ENCODE measurements at places on chromosomes 12 and 14.

- no peak for DNase-seq
These were observed 87.5 kb downstream of the CALM1 start for GRCh38 chr14:90484291-90484690.

GRCh38 chr14:56808383-56809269, 1.7 kb downstream of the OTX2 start:
- DNase-seq, result no peak

GRCh38 chr12:49066120-49066519, 3.7 kb downstream of the RHEBL1 start:
- no peak for DNase-seq

GRCh38 chr12:92539976-92540781, 162.6 kb upstream of the PLEKHG7 start:
- DNase-seq, result no peak

DNA sequence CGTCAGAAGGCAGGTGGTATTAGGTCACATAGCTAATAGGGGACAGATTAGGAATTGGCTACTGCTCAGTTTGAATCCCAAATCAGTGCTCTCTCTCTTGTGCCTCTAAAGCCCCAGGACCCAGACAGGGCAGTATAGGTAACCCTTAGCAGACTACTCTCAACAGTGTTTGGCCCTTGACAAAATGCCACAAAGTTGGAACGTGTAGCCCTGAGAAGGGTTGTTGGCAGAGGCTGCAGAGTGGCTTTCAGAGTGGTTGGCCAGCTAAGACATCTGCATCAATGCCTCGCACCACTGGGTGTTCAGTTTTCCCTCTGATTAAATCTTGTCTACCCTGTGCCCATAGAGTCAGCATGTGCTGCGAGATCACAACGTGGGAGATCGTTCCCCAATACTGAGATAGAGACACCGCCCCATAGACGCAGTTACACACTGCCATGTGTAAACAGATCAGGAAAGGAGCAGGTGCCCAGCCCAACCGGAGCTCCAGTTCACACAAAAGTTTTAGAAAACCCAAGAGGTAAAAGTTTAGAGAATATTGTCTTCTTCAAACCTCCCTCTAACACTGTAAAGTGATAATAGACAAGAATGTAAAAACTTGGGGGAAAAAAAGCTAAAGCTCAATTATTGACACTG, 48.3 kb downstream of the EML1 start:
- DNase-seq, result no peak

- no peak for DNase-seq
These were observed 4.1 kb downstream of the RTRAF start for GRCh38 chr14:51993285-51993920.

DNA sequence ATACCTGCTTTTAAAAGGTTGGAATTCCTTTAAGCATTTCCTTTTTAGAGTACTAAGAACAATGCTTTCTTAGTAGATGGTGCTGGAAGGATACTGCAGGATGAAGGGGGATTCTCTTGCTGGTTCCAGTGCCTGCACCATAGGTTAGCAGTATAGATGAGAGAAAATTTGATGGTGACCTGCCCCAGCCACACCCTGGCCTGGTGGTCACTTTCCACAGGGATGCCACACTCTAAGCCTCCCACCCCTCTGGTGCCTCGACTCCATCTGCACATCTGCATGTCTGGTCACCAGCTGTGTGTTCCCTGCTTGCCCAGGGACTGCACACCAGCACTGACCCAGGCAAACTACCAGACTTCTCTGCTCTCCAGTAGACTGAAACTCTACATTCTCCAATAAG, 19.1 kb downstream of the SLC2A3 start:
- no peak for DNase-seq

DNA sequence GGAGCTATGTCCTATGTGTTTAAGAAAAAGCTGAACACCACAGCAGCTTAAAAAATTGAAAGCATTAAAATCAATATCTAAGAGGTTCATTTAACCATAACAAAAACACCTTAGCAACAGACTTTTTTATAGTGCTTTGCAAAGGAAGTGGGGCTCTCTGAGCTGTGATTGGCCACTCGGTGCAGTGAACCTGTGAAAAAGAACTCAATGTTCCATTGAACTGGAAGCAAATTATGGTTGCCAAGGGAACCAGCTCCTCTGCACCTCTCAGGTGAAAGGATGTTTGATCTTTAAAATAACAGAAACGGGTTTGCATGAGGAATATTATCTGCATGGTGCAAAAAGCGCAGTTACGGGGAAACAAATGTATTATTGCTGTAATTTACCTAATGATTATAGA, 149.4 kb downstream of the SNAPC1 start:
- no peak for DNase-seq

Data from GM23248 (cell line).